ENCODE measurements at places on chromosomes 12 and 14.

- DNase-seq, result no peak
Measured at GRCh38 chr14:76701436-76701835, 59.8 kb upstream of the VASH1 start.

DNA sequence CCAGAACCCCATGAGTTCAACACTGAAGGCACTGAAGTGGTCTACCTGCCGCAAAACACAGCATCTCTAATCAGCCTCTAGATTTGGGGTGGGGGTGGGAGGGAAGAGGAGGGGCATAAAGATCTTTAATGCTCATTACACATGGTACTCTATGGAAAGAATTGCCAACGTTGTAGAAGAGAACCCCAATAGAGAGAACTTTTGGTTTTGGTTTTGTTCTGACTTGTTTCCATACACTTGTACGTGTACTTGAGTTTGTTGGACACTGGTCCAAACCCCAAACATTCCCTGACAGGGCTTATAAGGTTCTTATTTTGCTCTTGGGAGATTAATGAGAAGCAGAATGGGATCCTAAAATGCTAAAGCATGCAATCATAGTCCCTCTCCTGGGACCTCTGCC, 31.0 kb downstream of the GNPTAB start:
- DNase-seq, result no peak

GRCh38 chr12:6450869-6451347, 934 bp upstream of the TAPBPL start:
- no peak for DNase-seq

- DNase-seq, result no peak
Measured at GRCh38 chr14:54344445-54344844, 52.4 kb upstream of the CDKN3 start.

DNA sequence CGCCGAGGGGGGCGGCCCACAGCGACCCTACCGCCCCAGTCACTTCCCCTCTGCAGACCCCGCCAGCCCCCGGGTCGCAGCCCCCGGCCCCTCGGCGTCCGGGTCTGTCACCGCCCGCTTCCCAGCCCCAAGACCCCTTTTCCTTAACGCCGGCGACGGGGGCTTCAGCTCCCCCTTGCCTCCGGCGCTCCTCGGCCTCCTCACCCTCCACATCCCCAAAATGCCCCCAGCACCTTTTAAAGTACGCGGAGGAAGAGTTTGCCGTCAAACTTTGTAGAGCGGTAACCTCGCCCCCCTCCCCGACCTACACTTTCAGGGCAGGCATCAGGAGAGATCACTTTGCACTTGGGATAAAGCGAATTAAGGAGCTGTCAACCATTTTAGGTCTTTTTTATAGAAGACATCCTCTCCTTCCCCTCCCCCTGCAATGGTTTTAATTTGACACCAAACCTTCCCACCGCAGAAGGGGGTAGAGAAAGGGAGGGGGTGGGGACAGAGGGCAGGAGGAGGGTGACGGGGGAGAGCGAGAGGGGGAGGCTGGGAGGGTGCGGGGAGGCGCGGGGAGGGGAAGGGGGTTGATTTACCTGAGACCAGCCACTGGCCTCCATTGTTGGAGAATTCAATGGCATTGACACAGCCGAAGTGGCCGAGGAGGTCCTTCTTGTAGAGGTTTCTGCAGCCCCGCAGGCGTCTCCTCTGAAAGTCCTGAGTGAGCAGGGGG, 578 bp downstream of the DCAF5 start:
- no peak for DNase-seq

DNA sequence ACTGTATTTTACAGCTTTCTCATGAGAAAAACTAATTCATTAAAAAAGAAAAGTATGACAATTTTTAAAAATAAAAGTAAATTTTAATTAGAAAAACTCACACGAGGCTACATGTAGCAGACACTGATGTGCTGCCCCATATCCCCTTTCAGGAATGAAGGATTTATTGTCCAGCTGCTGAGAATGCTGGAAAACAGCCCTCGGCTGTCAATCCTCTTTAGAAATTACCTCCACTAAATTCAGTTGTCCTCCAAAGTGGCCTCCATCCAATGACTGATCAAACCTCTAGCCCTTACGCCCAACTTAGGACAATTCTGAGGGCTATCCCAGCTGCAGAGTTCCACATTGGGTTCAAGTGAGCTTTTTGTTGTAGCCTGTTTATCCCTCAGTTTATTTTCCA, 29.8 kb upstream of the AP4S1 start:
- no peak for DNase-seq

DNA sequence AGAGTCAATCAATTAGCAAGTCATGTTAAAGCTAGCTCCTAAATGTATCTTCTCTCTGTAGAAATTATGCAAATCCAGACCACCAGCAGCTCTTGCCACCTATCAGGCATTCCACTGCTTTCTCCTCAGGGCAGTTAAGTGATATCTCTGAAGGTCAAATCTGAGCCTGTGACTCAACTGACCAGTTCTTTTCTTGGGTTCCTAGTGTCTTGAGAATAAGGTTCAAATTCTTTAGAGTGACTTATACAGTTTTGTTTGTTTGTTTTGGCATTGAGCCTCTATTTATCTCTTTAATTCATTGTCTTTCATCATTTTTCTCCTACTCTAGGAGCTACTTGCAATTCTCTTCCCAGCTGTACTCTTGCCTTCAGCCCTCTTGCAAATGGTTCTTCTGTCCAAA, 2.5 kb upstream of the LRIG3 start:
- no peak for DNase-seq

DNA sequence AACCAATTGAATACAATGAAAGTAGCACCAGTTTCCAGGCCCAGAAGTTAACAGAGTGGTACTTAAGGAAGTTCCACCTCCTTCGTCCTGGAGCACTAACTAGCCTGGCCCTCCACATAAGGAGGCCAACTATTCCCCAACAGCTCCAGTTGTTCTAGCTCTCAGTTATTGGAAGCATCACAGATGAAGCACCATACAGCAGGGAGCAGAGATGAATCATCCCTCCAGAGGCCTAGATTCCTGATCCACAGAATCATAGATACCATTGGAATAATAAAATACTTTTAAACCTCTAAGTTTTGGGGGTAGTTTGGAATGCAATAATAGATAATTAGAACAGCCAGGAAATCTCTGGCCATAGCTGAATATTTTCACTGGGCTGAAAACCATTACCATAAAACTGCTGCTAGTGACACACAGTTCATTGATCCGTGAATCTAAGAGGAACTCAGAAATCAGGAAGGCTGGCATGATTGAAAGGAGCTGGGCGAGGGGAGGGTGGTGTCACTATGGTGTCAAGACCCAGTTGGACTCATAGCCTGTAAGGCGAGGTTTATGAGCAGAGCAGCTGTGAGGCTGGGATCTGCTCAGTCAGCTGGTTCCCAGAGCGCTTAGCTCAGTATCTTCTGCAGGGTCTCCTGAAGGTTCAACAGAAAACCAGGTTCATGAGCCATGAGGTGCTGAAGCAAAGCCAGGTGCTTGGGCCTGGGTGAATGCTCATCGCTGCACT, 371.4 kb upstream of the TMTC1 start:
- no peak for DNase-seq
